ENCODE measurements at places on chromosomes 1 and 21. TPM values are rescaled to one million over a fixed set of nuclear protein-coding genes. Genes with fewer than 3 reads are reported as not detected.

Gene ACOT11
- 2.5 TPM for total RNA-seq

Gene TUFT1
- 9.2 TPM for total RNA-seq

Gene S100A7A
- not detected for total RNA-seq

Gene TTLL7
- total RNA-seq = 2.9 TPM
